ENCODE measurements at places on chromosomes 3 and 15.

GRCh38 chr3:73399106-73399505 is 225.6 kb downstream of the PDZRN3 start:
- no peak for DNase-seq

DNA sequence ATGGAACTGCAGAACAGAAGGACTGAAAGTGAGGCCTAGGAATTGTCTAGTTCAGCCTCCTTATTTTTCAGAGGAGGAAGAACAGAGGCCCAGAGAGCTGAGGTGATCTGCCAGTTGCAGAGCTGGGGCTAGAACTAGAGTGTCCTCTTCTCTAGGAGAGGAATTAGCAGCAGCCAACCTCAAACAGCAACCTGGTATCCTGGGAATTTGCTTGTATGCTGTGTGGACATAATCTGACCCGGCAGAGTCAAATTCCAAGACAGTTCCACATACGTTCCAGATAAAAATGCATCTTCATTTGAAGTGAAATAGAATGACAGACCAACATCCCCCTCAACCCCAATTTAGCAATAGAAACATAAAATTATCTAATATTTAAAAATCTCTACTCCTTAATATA is 13.5 kb upstream of the TSC22D2 start:
- DNase-seq: no peak

- no peak for DNase-seq
Observed at GRCh38 chr15:63408524-63408923, 26.9 kb upstream of the CA12 start.

- DNase-seq: no peak
Observed at GRCh38 chr15:74226761-74227540, 9.2 kb upstream of the CCDC33 start.

GRCh38 chr15:26087395-26087794 is 224.3 kb upstream of the ATP10A start:
- no peak for DNase-seq

GRCh38 chr15:47586653-47587224 is 130.6 kb upstream of the SEMA6D start:
- no peak for DNase-seq

DNA sequence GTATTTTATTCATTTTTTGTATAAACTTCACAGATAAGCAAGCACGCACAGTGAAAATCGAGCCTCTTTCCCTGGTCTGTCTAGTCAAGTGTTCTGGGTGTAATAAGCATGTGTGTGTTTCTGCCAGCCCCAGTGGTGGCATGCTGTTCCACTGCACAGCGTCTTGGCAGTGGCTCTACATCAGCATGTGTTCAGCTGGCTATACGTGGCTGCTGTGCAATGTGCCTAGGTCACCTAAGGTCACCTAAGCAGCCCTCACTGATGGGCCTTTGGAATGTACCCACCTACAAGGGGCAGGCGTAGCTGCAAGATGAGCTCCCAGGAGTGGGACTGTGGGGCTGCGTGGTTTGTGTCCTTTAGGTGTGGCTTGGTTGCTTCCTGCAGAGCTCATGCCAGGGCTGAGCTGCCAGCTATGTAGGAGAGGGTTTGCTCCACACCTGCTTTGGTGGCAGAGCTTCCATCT is 4.9 kb downstream of the LIMD1 start:
- no peak for DNase-seq

DNA sequence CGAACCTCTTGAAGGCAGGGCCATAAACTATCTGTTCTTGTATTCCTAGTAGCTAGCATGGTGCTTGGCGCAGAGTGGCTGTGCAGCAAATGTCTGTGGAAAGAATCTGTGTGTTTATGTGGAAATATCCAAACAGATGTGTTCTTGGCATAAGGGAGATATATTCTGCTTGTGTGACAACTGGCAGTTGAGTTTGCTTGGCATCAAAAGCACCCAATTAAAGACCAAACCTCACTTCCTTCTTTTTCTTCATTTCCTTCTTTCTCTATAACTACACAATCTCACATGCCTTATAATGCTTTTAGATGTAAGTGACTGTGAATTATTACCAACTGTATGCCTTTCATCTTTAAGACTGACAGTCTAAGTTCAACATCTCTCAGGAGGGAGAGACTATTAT is 296.5 kb downstream of the SLC9A9 start:
- DNase-seq: no peak

DNA sequence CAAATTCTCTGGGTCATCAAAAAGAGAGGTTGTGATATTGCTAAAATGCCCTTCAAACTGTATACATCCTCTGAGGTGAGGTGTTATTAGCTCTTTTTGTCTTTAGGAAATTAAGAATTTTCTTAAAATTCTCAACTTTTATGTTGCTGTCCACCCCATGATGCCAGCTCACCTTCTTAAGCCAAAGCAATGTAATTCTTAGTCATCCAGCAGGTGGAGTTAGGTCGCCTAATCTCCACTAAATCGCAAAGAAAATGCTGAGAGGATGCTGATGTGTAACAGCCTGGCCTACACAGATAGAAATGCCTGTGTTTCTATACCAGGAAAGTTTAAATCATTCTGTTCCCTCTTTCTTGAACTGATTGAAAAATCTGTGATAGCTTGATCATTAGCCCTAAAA is 770.2 kb upstream of the ALCAM start:
- DNase-seq: peak; percentile 68

All from NCI-H748 treated with DMSO at 0.1 percent for 48 hours (cell line).